Heart left ventricle (tissue), 16 donors: ENCODE measurements at places on chromosomes 6 and 20. TPM values are rescaled to one million over a fixed set of nuclear protein-coding genes. Genes with fewer than 3 reads are reported as not detected.

- peak; percentile 74 for DNase-seq
These were observed at the start of gene DNAAF9 for GRCh38 chr20:3407040-3407770. DNAAF9 (minus strand) TSS chr20:3407669; CDS start chr20:3407557, 112 bp downstream.

DNA sequence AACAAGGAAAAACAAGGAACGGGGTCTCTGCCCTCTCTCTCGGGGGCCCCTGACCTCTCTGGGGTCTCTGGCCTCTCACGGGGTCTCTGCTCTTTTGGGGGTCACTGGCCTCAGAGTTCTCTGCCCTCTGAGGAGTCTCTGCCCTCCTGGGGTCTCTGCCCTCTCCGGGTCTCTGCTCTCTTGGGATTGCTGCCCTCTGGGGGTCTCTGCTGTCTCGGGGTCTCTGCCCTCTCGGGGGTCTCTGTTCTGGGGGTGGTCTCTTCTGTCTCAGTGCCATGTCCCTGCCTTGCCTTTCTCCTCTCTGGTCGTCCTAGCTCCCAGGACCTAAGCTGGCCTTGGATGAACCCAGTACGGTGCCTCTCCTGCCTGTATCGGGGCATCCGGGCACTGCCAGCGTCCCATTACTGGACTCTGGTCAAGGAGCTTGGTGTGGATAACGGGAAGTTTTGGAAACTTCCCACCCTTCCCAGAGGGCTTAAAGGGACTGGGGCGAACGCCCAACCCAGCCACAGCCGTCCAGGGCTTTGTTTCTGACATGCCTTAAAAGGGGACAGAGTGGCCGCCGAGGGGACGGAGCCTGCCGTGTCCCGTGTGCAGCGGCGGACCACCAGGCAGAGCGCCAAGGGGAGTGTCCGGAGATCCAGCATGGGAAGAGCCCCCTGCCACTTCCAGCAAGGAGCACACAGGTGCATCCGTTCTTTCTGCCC, 24.7 kb upstream of the MRGBP start:
- DNase-seq, result no peak

- no peak for DNase-seq
These were observed 152.2 kb downstream of the TRIM27 start for GRCh38 chr6:28771401-28772267.

- DNase-seq, result no peak
These were observed 146.2 kb upstream of the MLN start for GRCh38 chr6:33949877-33950435.

DNA sequence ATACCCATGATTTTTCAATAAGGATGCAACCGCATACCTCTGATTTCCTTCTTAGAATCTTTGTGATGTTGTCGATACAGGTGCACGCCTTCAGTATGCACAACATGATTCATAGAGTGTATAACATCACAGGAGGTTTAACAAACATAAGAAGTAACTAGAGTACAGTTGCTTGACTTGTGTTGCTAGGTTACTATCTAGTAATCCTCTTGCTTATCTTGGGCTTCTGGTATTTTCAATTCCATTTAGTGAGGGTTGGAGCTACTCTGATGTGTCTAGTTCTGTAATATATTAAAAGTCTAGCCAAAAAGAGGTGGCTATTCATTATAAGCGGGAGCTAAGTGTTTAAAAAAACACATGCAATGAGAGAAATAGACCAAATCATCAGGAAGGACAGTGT, 85.5 kb upstream of the TENT5A start:
- no peak for DNase-seq

GRCh38 chr6:148470606-148471465, 128.2 kb downstream of the SASH1 start:
- no peak for DNase-seq

- no peak for DNase-seq
These were observed 84.1 kb downstream of the SMOC2 start for GRCh38 chr6:168525114-168525513.

DNA sequence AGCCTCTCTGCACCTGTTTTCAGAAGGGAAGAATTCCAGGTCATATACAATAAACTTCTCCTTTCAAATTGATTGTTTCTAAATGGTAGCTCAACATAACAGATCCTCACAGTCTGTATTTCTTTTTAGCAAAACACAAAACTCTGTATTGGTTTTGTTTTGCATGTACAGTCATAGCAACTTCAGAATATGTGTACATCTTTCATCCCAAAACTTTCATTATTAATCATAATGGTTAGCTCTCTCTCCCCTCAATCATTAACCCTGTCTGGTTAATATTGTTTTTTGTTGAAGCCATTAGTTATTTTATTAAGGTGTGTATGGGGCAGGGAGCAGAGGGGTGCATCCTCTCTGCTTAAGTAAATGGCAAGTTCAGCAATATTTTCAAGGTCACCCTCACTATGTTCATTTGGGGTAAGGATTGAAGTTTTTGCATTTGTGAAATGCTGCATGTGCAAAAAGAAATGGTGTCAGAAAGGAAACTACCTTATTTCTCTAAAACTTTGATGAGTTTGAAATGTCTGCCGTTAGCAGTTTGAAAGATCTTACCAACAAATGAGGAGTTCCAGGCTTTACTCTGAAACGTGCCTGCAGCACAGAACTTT, 136.8 kb upstream of the BTBD3 start:
- no peak for DNase-seq

DNA sequence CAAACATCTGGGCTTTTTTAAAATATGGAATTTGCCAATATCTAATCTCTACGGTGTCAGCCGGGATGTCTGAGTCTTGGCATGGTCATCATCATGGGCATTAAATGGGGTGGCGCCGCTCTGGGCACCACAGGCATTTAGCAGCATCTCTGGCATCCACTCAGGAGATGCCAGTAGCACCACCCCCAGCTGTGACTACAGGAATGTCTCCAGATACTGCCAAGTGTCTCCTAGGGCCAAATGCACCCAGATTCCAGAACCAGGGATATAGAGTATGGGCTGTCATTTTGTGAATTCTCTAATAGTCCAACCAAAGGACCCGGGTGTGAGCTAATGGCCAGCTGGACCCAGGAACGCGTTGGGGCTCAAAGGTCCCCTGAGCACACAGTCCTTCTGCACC, 361.0 kb downstream of the TAF4 start:
- DNase-seq, result no peak

GRCh38 chr6:133645966-133646740, 242.8 kb upstream of the TCF21 start:
- no peak for DNase-seq

DNA sequence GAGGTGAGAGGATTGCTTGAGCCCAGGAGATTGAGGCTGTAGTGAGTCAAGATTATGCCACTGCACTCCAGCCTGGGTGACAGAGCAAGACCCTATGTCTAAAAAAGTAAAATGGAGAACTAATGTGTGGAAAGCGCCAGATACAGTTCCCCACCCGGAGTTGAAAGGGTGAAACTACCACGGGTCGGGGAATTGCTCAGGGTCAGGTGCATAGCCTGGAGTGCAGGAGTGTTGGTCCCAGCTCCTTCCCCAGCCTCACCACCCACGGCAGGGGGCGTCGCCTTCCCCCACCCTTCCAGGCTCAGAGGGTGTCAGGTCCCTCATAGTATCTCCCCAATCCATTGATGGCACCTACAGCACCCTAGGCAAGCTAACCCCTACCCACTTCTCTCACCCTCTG, 26.1 kb downstream of the C20orf203 start:
- no peak for DNase-seq

GRCh38 chr20:58109126-58109880, 119.2 kb downstream of the ANKRD60 start:
- no peak for DNase-seq

- no peak for DNase-seq
These were observed 31.8 kb downstream of the MLIP start for GRCh38 chr6:54142889-54143519.

DNA sequence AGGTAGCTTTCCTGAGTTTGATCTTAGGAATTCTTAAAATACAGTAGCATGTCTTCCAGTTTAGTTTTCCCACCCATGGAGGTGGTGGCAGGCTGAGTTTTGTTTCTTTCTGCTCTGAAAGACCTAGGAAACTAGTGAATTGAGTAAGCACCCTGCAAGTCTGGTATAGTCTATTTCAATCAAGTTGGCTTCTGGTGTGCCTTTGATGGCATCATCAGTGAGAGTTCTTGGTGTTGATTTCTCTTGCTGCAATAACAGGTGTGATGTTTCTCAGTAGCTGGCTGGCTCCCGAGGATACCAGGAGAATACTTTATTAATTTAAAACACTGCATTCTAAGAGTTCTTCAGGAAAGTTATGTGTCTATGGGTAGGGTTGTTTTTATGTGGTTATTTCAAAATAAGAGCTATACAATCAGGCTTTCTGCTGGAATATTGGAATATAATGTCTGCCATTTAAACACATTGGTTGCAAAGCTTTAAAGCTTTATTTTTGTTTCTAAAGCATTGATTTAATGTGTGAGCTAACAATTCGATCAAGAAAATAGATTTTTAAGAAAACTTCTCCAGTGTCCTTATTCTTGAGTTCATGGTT, 19.0 kb downstream of the VAPB start:
- DNase-seq, result no peak

DNA sequence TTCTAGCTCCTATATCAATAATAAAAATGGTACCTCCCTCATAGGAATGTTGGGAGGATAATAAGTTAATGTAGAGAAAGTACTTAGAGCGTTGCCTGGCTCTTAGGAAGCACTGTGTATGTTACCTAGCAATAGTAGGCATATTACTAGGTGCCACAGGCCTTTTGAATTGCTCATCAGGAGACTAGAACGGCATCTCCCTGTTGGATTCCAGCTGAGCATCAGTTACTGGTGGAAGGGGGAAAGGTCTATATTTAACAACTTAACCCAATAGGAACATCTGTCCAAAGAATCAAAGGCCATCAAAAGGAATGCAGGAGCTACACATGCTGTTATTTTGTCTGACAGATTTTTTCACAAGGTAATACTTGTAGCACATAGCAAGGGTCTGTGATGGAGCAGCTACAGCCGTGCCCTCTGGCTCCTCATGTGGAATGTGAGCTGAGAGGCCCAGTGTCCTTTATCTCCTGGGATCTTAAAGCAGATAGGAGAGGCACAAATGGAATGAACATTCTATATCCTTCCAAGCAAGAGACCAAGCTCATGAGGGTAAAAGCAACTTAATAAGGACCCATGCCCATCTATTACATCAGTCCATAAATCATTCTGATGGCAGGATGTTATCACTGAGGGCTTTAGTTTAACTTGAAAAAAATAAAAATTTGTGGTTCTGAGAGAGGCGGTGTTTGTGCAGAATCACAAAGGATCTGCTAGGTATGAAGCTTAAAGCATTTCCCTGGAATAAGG, 184.9 kb upstream of the LAMP5 start:
- DNase-seq, result no peak

- no peak for DNase-seq
These were observed 4.3 kb downstream of the LAMP5 start for GRCh38 chr20:9518576-9519175.

GRCh38 chr6:168390749-168391420, 50.1 kb upstream of the SMOC2 start:
- DNase-seq, result no peak

- DNase-seq, result no peak
These were observed 364.9 kb upstream of the RSPO3 start for GRCh38 chr6:126753606-126754005.

DNA sequence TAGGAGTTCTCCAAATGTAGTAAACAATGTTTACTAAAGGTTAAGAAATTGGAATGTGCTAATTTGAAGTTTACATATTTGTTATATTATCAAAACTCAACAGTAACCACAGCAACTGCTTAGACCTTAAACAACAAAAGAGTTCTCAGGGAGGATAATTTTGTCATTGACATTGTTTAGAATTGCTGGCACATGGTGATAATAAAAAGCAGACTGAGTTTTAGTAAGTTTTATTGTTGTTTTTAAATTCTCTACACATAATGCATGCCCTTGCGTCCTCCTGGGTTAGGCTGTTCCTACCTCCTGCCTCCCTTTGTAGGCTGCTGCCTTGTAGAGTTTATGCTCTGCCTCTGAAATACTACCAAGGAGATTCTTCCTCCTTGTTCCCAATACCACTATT, 28.7 kb downstream of the LAMA4 start:
- no peak for DNase-seq

DNA sequence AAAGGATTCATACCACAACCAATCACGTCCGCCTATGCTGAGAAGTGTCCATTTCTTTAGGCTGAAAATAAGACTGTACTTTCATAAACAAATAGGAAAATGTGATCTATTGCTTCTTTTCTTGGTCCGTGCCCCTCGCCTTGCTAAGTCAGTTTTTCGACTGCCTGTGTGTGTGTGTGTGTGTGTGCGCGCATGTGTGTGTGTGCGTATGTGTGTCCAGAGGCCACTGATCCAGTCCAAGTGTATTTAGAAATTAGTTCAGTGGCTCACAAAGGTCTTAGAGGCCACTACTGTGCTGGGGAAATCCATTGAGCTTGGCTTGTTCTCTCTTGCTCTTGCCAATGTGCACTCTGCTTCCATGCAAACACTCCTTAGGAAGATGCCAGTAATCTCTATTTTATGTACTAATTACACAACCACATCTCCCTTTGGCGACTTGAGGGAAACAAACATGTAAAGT, 50.5 kb downstream of the SLC22A23 start:
- DNase-seq, result no peak

- DNase-seq, result peak; percentile 35
These were observed 84.2 kb upstream of the BHLHE23 start for GRCh38 chr20:63090682-63091571.

- no peak for DNase-seq
These were observed 16.8 kb upstream of the SYNDIG1 start for GRCh38 chr20:24452498-24453127.

- DNase-seq, result no peak
These were observed 4.1 kb downstream of the MDFI start for GRCh38 chr6:41642090-41642959.

DNA sequence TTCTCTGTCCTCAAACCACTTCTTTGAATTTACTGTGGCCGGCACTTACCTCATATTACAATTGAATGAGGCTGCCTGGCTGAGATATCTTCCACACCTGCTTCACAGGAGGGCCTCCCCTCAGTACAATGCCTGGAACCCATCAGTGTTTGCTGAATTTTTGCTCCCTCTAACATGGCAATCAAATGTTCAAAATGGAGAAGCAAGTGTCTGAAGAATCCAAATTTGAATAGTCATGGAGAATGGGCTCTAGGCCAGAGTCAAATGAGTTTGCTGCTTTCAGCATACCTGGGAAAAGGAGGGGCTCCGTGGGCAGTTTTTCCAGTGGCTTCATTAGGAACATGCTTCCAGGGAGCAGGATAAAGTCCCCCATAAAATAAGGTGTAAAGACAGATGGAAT, 564.8 kb downstream of the UTRN start:
- DNase-seq, result no peak

Gene REM1
- total RNA-seq, result 5.3 TPM

Gene LCA5
- total RNA-seq, result 2.2 TPM

Gene LBP
- not detected for total RNA-seq

Gene GNL1
- 14.2 TPM for total RNA-seq

Gene NKX2-2
- total RNA-seq, result not detected

Gene VGLL2
- total RNA-seq, result not detected

Gene PRICKLE4
- 1.1 TPM for total RNA-seq

Gene RNF144B
- total RNA-seq, result 7.1 TPM

Gene C2
- 5.9 TPM for total RNA-seq

Gene ECT2L
- total RNA-seq, result 1.3 TPM

Gene ARFGEF2
- total RNA-seq, result 42.6 TPM

Gene ACSS1
- total RNA-seq, result 177 TPM

Gene STMND1
- total RNA-seq, result not detected

Gene BMP6
- 3.1 TPM for total RNA-seq

Gene LPA
- not detected for total RNA-seq

Gene GPR6
- not detected for total RNA-seq

Gene ENPP5
- total RNA-seq, result 4.7 TPM

Gene GSTA3
- total RNA-seq, result not detected

Gene PDYN
- total RNA-seq, result not detected

Gene DNAAF9
- 30.7 TPM for total RNA-seq
